Activated naive CD8-positive, alpha-beta T cell treated with anti-CD3 and anti-CD28 coated beads, Interleukin-2, amount 50 U/mL, for 24 hours (primary cell): ENCODE measurements at places on chromosomes 7 and 10.

- no peak for DNase-seq
Measured at GRCh38 chr10:125010362-125010761, 68.4 kb downstream of the ZRANB1 start.

GRCh38 chr10:5743736-5744135 lies 59.1 kb downstream of the TASOR2 start:
- no peak for DNase-seq

DNA sequence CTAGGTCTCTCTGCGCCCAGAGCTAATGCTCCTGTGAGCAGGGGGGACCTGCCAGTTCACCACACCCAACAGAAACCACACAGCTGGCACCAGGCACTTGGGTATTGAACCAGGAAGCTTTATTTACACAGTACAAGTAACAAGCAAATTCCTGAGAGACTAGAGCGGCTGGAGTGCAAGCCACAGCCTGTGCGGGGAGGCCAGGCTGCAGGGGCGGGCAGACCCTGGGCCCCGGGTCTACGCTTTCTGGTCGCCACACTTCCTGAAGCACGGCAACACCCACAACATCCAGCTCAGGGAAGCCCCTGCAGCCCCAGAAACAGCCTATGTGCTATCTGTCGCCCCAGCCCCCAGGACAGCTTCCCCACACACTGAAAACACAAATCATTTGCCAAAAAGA lies 125.0 kb downstream of the FAM53B start:
- DNase-seq = no peak

DNA sequence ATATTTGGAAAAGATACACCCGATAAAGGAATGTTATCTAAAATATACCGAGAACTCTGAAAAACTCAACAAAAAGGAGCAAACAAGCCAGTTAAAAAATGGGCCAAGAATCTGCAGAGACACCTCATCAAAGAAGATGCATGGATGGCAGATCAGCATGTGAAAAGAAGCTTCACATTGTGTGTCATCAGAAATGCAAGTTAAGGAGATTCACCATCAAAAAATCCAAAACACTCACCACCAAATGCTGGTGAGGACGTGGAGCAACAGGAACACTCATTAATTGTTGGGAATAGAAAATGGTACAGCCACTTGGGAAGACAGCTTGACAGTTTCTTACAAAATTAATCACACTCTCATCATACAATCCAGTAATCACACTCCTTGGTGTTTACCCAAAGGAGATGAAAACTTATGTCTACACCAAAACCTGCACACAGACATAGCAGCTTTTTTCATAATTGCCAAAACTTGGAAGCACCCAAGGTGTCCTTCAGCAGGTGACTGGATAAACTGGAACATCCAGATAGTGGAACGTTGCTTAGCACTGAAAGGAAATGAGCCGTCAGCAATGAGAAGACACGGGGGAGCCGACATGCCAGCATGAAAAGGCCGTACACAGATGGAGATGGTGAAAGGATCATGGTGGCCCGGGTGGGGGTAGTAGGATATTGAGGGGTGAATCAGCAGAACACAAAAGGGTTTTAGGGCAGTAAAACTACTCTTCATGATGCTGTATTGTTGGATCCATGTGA lies 27.9 kb upstream of the PWWP2B start:
- DNase-seq = no peak

DNA sequence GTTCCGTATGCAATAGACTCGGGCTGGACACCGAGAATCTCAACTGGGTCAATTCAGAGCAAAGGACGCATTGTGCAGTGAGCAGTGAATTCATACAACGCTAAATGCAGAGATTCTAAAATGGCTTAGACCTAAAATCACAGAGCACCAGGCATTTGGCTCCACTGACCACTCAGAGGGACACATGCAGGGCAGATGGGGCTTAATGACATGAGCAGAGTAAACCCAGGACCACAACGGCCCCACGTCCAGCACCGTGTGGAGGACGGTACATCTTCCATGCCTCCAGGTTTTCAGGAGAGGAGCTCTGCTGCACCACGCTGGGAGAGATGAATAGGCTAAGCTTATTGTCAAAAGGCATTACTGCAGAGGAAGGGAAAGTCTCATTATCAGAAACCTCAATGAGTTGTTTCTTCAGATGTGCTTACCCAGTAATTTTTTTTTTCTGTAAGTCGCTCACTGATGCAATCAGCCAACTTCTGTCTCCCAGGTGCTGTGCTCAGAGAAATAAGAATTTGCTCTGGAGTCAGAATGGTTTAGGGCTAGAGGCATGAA lies 555.0 kb downstream of the PTPRN2 start:
- DNase-seq = no peak

DNA sequence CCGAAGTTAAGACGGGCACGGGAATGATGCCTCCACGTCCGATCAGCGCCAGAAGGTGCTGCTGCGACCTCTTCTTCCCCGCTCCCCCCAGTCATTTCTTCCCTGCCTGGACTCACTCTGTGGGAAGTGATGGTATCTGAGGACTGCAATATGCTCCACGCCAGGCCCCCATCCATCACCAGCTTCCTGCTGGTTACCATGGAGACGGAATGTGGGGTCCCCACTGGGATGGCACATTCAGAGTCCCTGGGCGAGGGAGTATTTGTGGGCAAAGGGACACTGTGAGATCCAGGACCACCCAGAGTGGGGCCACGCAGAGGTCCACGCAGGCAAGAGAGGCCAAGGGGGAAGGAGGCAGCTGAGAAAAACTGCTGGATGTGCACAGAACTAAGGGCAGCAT lies 39.7 kb downstream of the CARD11 start:
- DNase-seq = no peak

DNA sequence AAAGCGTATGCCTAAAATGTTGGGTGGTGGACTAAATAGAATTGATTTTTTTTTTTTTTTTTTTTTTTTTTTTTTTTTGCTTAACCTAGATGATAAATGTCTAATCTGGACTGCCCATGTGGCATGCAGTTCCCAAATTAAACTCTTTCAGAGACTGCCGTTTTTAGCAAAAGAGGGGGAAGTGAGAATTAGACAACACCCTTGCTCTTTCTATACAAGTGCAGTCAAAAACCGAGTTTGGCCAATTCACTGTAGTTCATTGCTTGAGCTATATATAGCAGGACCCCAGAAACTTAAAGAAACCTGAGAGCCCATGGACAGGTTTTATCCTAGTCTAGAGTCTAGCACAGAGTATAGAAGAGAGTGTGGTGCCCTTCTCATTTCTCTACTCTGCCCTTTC lies 141.9 kb downstream of the GRM3 start:
- DNase-seq = no peak

DNA sequence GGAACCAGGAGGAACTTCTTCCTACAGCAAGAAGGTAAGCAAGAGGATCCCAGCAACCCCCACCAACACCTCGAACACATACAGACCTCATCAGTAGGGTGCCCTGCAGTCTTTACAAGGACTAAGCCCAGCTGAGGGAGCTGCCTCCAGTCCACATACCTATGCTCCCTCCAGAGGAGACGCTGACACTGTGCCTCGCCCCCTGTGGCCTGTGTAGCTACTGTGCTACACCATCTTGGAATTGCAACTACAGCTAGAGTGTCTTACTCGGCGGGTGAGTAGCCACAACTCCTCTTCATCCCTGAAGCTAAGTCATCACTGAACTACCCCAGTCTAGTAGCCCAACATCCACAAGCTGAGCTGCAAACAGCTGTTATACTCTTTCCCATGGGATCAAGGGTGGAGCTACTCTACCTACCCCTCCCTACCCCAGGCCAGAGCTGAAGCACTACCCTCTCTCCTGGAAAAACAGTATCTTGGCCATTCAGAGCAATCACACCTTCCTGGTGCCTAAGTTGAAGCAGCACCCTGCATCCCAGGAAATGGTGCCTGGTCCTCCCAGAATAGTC lies 42.2 kb upstream of the CAMK2B start:
- no peak for DNase-seq

GRCh38 chr7:67716729-67717128 lies 720.1 kb downstream of the TYW1 start:
- no peak for DNase-seq

GRCh38 chr7:92798517-92799249 lies 37.7 kb downstream of the CDK6 start:
- DNase-seq = no peak

GRCh38 chr10:32938554-32939061 lies 19.4 kb downstream of the ITGB1 start:
- no peak for DNase-seq

- DNase-seq = no peak
Measured at GRCh38 chr7:15801041-15801440, 114.6 kb upstream of the MEOX2 start.

DNA sequence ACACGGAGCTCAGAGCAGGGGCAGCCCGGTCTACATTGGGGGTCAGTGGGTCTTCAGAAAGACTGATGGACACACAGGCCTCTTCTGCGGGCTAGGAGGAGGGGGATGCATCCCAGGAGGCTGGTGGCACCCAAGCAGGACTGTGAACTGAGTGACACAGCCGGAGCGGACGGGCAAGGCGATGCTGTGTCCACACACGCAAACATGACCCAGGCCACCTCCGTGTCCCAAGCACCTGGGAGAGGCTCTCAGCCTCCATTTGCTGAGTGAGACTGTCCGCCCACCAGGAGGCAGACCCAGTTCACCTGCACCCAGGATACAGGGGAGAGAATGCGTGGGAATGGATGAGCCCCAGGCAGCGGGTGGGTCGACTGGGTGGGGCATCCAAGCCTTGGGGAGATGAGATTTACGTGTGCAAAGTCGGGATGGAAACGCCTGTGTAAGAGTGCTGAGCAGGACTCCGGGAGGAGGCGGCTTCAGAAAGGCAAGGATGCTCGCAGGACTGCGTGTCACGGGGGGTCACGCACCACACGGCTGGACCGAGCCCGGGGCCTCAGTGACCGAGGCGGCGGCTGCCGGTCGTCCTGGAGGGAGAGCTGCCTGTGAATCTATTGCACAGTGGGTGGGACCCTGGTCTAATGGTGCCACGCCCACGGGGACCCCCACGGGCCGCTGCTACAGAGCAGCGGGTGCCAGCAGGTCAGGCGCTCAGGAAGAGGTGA lies 262.8 kb downstream of the ADARB2 start:
- no peak for DNase-seq

- no peak for DNase-seq
Measured at GRCh38 chr7:111531993-111532392, 30.3 kb downstream of the IMMP2L start.

DNA sequence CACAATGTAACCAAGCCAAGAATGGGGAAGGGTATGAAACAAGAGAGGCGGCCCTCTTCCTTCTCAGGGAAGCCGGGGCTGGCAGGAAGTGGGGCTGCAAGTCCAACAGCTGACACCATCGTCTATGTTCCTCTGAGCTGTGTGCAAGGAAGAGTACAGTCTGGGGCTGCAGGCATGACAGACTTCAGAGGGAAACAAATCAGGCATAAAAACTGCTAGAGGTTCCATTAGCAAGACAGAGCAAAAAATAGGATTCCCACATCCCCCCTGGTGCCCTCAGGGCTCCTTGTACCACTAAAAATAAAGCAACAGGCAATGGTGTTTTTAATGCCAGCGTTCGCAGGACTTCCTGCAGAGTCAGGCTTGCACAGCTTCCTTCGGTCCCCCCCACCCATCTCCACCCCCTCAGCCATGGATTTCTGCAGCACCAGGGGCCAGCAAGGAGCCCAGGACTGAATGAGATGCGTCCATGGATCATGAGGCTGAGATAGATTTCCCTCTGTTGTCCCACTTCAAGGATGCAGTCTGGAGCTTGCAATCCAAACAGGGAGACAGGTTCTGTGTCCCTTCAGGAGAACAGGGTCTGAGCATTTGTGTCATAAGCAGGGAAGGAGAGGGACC lies 34.6 kb downstream of the KCNMA1 start:
- DNase-seq = no peak

- DNase-seq = no peak
Measured at GRCh38 chr7:46630031-46630430, 709.0 kb upstream of the IGFBP3 start.

DNA sequence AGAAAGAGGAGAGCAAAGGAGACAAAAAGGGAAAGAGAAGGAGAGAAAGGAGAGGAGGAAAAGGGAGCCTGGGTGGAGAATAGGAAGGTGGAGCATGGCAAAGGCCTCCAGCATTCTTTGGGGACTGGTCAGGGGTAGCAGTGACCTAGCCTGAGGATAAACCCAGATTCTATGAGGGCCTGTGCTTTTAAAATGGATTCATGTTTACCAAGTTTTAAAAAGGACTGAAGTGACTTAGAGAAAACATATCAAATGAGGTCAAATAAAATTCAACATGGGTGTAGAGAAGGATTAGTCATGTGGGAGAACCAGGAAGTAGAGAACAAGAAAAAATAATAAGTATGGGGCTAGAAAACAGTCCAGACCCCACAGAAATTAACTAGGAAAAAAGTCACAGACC lies 20.7 kb downstream of the CREB3L2 start:
- DNase-seq = no peak

DNA sequence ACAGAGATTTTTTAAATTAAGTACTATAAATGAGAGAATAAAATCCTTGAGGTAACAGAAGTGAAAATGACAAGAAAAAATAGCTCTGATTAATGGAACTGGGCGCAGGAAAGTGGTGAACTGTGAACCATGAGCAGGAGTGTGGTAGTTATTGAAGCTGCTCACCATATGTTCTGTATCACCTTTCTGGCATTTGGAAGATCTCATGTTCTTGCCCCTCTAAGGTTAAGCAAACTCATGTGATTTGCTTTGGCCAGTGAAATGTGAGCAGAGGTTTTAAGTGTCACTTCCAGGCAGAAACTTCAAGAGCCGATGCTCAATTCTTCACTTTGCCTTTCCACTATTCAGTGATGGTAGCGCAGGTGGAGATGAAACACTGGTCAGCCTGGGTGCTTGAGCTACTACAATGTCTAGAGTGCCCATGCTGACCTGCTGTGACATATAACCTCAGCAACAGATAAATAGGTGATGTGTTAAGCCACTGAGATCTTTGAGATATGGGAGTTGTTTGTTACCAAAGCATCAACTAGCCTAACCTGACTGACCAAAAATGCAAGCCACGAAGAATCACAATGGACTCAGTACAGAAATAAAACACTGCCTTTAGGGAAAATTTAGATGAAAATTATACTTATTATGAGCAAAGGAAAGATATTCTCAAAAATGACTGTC lies 18.4 kb downstream of the MTPAP start:
- no peak for DNase-seq

- DNase-seq = no peak
Measured at GRCh38 chr10:104016661-104017060, 49.7 kb downstream of the SLK start.

GRCh38 chr10:132320654-132321469 lies 11.1 kb upstream of the LRRC27 start:
- DNase-seq = no peak

DNA sequence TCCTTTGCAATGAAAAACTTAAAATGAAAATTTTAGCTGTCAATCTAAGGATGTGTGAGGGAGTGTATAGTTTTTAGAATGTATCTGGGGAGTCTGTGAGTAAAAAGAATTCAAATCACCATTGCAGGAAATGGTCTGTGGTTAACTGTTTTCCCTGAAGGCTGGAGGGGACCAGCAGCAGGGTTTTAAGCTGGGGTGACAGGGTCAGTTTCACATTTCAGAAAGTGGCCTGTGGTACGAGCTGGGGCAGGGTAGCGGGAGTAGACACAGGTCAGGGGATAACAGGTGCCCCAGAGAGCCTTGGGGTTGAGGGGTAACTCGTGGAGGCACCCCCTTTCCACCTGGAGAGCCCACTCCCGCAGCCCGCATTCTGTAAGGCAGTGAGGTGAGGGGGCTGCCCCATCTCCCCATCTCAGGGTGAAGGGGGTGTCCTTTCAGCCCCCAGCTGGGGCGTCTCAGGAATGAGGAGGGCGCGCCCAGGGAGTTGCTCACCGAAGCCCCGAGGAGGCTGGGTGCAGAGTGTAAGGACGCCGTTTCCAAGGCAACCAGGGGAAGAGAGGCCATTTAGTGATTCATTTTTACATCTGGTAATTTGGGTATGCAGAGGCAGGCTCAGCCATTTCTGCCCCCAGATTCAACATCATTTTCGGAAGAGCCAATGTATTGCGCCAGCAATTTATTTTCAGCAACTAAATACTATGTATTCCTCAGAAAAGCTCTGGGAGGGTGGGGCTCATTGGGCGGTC lies 168.9 kb downstream of the SLIT1 start:
- peak; percentile 69 for DNase-seq
